ENCODE measurements at places on chromosomes 3 and 15. TPM values are rescaled to one million over a fixed set of nuclear protein-coding genes. Genes with fewer than 3 reads are reported as not detected.
A peak's percentile ranks its signal among the peaks of the same experiment; 100 is the strongest.

DNA sequence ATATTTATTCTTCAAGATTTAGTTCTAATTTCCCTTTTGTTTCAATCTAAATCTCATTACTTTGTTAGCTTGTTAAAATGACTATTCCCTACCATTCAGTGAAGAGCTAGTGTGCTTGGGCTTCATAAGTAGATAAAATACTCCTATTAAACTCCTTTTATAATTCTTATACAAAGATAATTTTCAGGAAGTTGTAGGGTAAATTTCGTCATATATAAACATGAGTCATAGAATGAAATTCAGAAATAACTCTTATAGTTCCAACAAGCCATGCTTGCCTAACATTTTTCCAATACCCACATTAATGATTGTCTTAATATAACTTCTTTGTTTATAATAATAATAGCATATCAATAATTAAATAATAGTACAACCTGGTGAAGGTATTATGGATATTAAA is 407.3 kb downstream of the NAALADL2 start:
- peak; percentile 8 for DNase-seq

DNA sequence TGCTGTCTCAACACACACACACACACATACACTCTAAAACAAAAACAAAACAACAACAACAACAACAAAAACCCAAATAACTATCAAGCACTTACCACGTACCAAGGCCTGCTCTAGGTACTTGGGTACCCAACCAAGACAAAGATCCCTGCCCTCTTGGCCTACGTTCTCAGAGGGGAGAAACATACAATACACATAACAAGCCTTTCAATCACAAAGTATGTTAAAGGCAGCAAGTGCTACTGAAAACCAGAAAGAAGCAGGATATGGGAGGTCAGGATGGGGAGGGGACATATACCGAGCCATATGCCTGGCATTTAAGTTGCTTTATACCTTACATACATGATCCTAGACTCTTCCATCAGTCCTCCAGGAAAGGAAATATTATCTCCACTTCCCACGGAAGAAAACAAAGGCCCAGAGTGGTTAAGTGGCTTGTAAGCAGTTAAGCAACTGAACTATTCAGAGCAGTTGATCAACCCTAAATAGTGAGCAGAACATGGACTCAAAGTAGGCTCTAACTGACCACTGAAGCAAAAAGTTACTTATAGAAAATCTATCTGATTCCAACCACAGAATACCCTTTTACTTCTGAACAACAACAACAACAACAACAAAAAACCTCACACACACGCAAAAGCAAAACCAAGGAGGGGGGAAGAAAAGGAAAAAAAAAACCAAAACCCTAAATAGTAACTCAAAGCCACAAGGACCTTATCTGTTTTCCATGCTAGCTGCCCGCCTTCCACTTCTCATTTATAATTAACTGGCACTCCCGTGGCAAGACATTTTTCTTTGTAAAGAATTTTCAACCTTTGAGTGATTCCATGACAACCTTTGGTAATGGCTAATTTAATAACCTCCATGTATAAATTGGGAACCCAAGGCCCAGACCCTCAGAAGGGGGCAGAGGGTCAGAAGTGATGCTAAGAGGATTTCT is 21.0 kb downstream of the PRICKLE2 start:
- no peak for DNase-seq

GRCh38 chr3:57822686-57823085 is 66.6 kb downstream of the SLMAP start:
- no peak for DNase-seq

- no peak for DNase-seq
These were observed 527.9 kb upstream of the TBL1XR1 start for GRCh38 chr3:177725165-177725564.

DNA sequence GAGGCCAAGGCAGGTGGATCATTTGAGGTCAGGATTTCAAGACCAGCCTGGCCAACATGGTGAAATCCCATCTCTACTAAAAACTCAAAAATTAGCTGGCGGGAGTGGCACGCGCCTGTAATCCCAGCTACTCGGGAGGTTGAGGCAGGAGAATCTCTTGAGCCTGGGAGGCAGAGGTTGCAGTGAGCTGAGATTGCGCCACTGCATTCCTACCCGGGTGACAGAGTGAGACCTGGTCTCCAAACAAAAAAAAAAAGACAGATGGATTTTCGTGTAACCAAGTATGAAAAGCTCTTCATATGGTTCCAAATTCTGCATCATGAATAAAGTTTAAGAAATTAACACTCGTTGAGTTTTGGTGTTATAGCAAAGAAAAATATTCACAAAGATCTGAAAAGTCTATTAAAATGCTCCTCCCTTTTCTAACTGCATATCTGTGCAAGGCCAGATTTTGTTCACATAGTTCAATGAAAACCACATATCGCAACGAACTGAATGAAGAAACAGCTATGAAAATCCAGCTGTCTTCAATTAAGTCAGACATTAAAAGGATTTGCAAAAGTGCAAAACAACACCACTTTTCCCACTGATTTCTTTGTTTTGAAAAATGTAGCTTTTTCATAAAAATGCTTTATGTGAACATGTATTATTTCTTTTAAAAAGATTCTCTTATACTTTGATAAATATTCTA is 23.8 kb upstream of the FBLN2 start:
- no peak for DNase-seq

DNA sequence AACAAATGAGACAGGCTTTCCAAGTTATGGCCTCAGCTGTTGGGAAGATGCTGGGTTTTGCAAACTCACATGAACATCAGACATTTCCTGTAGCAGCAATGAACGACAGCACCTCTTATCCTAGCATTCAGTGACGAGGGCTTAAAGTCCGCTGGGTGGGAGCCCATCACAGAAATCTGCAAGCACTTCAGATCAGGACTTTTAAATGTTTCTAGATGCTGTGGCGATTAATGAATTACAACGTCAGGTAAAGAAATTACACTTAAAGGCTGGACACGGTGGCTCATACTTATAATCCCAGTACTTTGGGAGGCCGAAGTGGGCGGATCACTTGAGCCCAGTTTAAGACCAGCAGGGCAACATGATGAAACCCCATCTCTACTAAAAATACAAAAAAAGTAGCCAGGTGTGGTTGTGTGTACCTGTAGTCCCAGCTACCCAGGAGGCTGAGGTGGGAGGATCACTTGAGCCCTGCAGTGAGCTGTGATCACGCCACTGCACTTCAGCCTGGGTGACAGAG is 3.9 kb downstream of the AEN start:
- DNase-seq: no peak

GRCh38 chr3:73351423-73352071 is 273.2 kb downstream of the PDZRN3 start:
- no peak for DNase-seq

DNA sequence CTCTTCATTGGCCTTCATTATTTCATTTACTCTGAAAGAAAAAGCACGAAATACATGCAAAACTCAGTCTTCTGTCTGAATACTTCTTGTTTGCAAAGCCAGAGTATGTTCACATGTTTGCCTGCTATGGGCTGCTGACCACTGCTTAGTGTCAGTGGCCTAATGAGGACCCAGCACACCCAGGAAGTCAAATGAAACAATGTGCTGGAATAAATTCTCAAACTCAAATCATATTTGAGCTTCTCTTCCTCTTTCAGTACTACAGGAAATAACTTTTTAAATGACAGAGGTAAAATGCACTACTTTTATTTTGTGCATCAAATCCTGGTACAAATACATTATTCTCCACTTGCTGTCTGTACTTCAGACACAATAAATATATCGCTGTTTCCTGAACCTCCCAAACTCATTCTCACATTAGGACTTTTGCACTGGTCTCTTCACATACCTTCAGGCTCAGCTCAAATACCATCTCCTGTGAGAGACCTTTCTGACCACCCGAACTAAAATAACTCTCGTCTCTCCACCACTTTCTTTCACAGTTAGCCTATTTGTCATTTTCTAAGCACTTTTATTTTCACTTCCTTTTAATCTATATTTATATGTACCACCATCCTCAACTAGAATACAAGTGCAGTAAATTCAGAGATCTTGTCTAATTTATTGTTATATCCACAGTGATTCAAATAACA is 176.8 kb downstream of the TUSC7 start:
- DNase-seq: no peak

DNA sequence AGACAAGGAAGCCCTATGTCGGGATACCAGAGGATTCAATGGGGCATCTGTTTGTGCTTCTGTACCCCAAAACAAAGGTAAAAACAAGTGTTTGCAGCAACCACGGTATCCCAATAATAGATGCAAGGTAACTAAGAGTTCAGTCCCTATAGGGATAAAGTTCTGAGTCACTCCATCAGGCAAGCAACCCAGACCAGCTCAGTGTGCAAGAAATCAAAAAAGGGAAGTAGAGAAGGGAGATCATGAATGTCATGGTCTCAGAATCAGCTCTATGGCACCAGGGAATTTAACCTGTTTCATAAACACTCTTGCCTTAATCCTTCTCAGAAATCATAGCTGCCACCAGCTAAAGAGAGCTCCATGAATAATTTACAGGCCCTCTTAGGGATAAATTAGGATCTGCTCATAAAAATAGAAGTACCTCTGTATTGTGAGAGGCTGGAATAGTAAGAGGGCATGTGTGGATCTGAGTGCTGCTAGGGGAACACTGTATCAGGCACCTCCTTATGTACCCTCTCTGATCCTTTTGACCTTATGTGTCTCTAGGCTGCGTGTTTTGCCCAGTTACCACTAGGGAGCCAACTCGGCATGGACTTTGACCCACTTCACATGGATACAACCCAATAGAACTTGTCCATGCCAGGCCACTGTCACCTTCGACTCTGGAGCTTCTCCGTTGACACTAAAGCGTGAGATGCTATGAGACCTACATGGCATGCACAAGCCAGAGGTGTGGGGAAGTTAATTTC is 754.6 kb downstream of the AGBL1 start:
- no peak for DNase-seq

GRCh38 chr15:66721954-66722353 is 19.9 kb downstream of the SMAD6 start:
- DNase-seq: no peak

DNA sequence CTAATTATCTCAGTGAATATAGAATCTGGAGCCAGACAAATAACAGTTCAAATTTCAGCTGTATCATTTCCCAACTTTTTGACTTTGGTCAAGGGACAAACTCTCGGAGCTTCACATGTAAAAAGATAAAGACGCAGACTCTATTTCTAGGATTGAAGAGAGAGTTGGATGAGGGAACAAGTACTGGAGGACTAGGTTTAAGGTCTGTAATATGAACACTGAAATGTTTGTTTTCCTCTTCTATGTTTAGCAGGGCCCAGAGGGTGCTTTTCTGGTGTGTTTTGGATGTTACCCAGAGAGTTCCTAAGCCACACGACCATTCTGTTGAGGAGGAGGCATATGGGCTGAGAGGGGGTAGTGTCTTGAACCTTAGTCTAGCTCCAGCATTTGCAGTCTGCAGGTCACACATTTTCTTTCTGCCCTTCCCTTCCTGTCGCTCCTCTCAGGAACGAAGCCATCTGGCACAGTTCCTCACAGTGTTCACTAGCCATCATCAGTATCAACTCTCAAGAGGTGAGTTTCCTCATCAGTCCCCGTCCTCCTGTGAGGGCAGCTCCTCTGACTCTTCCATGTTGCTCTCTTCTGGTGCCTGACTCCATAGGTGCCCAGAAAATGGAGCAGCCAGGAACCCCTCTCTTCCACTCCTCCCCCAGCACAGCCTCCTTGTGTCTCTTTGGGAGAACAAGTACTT is 250.1 kb downstream of the SQOR start:
- DNase-seq: no peak

DNA sequence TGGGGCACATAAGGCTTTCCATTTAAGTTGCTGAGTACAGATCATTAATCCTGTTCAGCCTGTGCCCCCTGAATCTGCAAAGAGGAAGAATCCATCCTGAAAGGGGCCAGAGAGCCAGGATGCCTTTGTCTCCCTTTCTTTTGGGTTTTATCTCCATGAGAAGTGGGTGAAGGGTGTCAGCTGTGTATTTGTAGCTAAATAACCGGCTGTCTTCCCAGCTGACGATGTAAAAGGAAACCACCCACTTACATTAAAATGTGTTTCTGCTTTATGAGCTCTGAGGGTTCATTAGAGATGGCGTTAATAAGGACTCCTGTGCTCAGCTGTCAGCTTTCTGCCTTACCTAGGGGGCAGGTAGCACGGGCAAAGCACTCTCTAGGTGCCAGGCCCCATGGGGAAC is 83.4 kb downstream of the SLCO3A1 start:
- no peak for DNase-seq

Gene TRIM71
- 0.05 TPM for total RNA-seq

Gene STXBP5L
- 0.36 TPM for total RNA-seq

Gene CCR1
- not detected for total RNA-seq

Gene ZNF770
- 15.3 TPM for total RNA-seq

Gene PXYLP1
- 5.6 TPM for total RNA-seq

Measured in A172 (cell line).